ENCODE measurements at places on chromosomes 5 and 9. TPM values are rescaled to one million over a fixed set of nuclear protein-coding genes. Genes with fewer than 3 reads are reported as not detected.

The HK3 gene
- 106 TPM for total RNA-seq

The CCL19 gene
- not detected for total RNA-seq

The TEX48 gene
- total RNA-seq, result not detected

The HMGCS1 gene
- total RNA-seq, result 72.3 TPM

The DMRT3 gene
- not detected for total RNA-seq

The CATSPER3 gene
- total RNA-seq, result not detected

DNA sequence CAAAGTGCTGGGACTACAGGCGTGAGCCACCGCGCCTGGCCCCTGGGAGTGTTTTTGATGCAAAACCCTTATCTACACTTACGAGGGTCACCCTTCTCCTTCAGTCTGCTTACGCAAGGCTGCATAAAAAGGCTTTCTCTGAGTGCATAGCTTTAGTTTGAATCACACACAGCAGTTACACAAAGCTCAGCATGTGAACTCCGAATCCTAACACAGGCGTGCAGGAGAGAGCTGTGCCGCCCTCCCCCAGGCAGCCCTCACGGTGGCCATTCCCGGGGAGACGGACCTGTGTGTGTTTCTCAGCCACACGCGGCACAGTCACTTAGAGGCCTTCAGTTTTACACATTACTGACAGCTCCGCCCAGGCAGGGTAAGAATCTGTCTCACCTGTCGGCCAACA lies 26.7 kb downstream of the EXD3 start:
- DNase-seq, result peak; percentile 36

- no peak for DNase-seq
Measured at GRCh38 chr9:76738402-76738801, 25.8 kb upstream of the PCA3 start.

DNA sequence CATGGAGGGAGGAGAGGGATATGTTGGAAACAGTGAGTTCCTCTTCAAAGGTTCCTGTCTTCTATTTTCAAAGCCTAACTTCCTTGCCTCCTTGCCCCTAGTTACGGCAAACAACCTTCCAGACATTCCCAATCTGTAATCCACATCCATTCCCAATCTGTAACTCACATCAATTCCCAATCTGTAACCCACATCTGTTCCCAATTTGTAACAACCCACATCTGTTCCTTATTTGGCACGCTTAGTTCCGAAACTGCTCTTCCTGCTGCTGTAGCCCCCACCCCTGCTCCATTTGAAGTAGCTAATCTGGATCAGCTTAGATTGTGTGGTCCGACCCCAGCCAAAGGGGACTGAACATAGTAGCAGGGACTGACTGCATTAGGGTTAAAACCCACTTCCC lies 23.9 kb upstream of the IDNK start:
- no peak for DNase-seq

DNA sequence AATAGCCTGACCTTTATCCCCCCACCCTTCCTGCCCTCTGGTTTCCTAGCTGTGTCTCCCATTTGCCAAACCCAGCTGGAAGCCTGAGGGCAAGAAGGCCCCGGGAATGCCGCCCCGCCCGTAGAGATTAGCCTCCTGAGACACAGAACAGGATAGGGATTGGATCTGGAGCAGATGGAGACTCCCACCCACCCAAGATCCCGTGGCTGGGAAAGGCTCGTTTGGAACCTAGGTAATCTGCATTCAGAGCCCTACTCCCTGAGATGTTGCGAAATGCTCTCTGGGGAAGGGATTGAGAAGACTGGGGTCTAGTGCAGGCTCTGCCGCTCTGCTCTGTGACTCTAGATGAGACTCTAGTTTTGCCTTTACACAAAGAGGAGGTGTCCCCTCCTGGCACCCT lies 10.9 kb downstream of the AQP3 start:
- no peak for DNase-seq

DNA sequence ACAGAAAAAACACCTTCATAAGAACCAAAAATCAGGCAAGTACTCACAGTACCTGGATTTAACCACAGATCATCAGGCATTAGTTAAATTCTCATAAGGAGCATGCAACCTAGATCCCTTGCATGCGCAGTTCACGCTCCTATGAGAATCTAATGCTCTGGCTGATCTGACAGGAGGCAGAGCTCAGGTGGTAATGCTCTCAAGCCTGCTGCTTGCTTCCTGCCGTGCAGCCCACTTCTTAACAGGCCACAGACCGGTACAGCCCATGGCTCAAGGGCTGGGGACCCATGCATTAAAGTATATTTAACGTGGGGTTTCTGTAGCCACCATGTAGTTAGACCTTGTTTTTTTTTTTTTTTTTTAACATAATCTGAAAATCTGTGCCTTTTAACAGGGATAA lies 147.7 kb downstream of the VPS13A start:
- no peak for DNase-seq

DNA sequence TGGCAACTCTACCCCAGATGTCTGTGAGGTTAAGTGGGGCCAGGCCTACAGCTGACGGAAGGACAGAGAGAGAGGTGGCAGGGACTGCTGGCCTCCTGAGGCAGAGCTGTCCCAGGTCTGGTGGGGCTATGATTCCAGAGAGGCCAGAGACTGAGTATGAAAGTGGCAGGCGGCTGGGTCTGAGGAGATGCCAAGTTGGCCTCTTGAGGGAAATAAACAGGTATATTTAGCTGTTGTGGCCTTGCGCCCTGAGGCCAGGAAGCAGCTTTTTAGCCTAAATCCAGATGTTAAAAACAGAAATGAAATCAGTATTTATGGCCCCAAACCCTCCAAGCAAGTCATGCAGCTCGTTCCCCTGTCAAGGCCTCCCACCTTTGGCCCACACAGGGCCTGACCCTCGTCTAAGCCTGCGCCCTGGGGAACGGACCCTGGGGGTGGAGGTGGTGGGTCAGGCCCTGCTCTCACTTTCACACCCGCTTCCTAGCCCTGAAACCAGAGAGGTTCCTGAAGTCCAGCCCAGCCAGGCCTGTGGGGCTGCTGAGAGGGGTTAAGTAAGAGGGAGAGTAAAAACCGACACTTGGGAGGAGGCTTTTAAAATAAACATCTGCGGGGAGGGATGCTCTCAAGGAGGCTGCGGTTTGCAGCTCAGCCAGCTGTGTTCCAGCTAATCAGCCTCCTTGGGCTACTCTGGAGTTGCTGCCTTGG lies 18.7 kb downstream of the PCDHGC5 start:
- peak; percentile 59 for DNase-seq

DNA sequence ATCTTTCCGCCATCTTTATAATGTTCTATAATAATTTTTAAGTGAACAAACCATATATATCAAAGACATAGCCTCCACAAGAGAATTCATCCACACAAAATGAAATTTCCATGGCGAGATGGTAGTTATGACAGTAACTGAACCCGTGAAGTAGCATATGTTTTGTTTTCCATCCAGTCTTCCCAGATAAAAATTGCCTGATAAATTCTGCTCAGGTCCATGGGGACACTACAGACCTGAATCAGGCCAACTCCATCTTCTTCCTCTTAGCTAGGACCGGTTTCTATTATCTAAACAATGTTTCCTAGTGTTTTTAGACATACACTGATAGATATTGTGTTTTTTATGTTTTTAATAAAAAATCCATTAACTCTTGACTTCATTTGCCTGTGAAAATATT lies 235.7 kb downstream of the PLK2 start:
- DNase-seq, result no peak

DNA sequence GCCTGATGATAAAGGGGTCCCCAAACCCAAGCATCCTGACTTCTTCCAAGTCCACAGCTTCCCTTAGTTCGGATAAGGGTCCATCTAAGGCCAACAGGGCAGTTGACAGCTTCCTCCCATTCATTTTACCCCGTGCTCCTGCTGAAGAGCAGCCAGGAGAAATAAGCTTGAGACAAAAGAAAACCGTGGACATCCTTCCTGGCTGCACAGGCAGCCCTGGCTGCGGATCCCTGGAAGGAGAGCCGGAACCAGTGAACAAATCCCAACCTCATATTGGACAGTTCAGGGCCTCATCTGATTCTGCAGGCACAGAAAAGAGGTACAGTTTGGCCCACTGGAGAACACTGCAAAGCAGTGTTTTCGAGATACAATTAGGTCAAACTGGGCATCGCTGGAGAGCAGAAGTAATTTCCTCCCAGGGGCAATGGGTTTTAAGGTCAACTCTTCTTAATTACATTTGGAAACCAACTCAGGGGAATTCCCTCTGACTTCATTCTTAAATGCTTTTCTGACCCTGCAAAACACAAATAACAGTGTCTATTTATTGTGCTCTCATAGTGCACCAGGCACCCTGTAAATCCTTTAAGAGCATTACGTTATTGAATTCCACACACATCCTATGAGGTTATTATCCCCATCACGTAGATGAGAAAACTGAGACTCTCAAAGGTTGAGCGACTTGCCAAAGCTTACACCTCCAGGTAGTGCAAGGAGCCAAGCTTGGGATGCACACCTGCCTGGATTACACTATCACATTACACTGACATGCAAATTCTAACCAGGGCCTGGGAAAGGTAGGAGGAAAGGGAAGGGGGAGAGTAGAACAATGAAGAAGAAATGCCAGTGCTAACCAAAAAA lies 21.2 kb downstream of the ADAM19 start:
- no peak for DNase-seq

- no peak for DNase-seq
Measured at GRCh38 chr5:91357806-91358205, 25.3 kb downstream of the ARRDC3 start.

GRCh38 chr5:139022528-139022927 lies 147.4 kb upstream of the LRRTM2 start:
- DNase-seq, result no peak

DNA sequence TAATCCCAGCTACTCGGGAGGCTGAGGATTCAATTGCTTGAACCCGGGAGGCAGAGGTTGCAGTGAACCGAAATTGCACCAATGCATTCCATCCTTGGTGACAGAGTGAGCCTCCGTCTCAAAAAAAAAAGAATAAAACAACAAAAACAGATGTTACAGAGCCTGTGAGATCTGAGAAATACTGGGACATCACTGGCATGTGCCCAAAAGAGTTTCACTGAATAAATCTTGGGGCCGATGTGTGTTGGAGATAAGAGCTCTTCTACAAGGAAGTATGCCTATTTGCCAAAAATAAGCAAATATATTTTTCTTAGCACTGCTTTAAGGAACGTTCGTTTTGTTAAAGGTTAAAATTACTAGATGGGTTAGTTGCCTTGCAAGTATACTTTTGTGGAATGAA lies 55.1 kb downstream of the KIAA1958 start:
- DNase-seq, result no peak

- DNase-seq, result no peak
Measured at GRCh38 chr9:127534931-127535330, 77.1 kb upstream of the STXBP1 start.

GRCh38 chr5:2300421-2300820 lies 417.7 kb upstream of the IRX4 start:
- no peak for DNase-seq

Measured in upper lobe of left lung (tissue), 6 donors.